ENCODE measurements at places on chromosomes 13 and 19.
A peak's percentile ranks its signal among the peaks of the same experiment; 100 is the strongest.

DNA sequence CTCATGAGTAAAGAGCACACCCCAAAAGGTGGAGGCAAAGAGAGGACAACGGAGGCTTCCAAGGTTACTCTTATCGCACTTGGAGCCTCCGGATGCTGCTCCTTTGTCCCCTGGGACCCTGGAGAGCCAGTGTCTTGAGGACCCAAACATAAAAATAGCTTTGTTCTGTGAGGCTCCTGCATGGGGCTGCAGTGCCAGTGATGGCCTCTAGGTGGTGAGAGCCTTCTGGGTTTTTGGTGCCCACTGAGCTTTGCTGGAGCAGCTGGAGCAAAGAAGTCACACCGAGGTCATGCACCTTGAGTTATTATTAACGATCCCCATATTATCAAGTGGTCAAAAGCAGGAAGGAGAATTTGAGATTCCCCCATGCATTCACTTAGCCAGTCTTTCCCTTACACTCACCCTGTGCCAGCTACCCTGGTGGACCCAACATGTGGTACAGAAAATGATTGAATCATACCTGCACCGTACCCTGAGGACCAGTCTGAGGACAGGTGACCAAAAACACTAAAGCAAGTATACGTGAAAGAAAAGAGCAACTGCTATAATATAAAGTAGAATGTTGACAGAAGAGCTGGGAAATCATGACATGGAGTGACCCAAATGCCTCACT is 41.5 kb downstream of the ZNF682 start:
- no peak for DNase-seq

GRCh38 chr19:7469669-7470285 is 19.1 kb downstream of the PEX11G start:
- DNase-seq, result no peak

DNA sequence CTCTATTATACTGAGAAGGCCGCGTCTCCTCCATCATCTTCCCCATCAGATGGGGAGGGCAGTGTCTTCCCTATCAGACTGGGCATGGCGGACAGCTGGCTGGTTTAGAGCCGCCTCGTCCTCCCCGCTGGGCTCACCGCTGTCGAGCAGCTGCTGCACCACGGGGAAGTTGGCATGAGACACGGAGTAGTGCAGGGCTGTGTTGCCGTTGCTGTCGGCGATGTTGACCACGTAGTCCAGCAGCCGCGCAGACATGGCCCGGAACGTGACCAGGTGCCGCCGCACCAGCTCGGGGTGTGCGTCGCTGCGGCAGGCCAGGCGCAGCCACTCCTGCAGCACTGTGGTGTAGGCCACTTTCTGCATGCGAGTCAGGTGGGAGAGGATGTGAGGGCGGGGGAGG is 18.8 kb upstream of the SPC24 start:
- DNase-seq, result no peak

DNA sequence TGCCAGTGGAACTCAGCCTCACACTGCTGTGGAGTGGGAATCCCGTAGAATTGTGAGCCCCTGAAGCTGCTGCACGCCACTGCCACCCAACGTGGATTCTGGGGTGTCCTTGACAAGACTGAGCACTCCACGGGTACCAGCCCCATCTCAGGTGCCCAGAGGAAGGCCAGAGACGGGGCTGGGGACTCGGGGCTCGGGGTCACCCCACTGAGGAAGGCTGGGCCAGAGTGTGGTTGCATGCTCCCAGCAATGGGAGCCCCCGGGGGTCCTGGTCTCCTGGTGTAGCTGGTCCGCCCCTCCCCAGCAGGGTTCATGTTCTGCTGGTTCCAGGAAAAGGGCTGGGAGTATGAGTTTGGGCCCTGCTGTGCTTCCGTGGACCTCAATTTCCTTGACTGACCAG is 15.2 kb downstream of the DAPK3 start:
- DNase-seq, result no peak

GRCh38 chr19:49470615-49470978 is 3.4 kb upstream of the FLT3LG start:
- DNase-seq, result no peak

GRCh38 chr19:29365836-29366417 is 153.0 kb upstream of the UQCRFS1 start:
- DNase-seq, result no peak

GRCh38 chr13:113837560-113838355 is 26.1 kb downstream of the GAS6 start:
- DNase-seq, result peak; percentile 99

DNA sequence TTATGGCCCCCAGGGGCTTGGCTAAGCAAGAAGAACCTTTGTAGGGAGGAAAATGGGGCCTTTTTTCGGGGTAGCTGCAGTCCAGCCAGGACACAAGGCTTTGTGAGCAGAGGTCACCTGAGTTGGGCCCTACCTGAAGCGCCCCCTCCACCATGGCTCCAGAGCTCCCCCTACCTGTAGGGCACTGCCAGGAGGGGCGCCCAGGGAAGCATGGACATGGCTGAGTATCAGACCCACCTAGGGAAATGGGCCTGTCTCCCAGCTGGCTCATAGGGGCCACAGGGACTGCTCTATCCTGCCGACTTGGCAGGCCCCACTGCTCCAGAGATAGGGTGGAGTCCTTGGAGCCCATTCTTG is 9.0 kb upstream of the CEBPA start:
- no peak for DNase-seq

DNA sequence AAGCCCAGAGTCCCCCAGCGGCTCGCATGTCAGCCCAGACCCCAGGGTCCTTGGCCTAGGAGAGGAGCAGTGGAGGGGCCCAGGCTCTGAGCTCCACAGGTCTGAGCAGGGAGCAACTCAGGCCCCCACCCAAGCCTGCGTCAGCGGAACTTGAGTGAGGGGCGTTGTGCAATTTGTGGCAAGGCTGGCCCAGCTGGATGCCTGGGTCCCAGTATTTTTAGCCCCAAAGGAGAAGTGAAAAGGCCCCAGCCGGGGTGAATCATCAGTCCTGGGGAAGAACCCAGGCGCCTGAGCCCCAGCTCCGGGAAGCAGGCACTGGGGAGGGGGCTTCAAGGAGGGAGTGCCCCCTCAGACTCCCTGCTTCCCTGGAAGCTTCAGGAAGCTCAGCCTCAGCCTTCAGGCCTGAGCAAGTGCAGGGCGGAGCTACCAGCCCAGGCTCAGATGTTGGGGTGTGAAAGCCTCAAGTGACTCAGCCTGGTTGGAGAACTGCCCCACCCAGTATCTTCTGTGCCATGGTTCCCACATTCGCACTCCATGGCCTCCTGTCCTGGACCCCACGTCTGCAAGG is 7.2 kb downstream of the MED29 start:
- peak; percentile 95 for DNase-seq

- no peak for DNase-seq
These were observed 291.6 kb upstream of the MAB21L1 start for GRCh38 chr13:35768073-35768472.

GRCh38 chr19:54526972-54527371 is 24.3 kb downstream of the LAIR2 start:
- DNase-seq, result no peak

- DNase-seq, result no peak
These were observed 427.0 kb downstream of the UQCRFS1 start for GRCh38 chr19:28785971-28786370.

- no peak for DNase-seq
These were observed 53.5 kb upstream of the SOX21 start for GRCh38 chr13:94765814-94766213.

DNA sequence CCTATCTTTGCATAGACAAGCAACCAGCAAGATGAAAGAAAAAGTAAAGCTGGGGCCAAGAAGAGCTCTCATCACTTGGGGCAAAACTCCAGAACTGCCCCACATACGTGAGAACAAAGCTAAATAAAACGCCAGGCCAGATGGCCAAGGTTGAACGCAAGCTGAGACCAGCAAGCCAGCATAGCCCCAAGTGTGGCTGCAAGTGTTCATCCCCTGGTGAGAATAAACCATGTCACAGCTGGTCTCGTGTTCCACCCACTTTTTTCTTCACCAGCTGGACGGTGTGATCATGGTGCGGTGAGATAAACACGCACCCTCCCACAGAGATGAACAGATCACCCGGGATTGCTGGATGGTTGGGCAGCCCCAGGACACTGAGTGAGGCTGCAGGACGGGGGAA is 109.6 kb upstream of the CACNA1A start:
- no peak for DNase-seq

DNA sequence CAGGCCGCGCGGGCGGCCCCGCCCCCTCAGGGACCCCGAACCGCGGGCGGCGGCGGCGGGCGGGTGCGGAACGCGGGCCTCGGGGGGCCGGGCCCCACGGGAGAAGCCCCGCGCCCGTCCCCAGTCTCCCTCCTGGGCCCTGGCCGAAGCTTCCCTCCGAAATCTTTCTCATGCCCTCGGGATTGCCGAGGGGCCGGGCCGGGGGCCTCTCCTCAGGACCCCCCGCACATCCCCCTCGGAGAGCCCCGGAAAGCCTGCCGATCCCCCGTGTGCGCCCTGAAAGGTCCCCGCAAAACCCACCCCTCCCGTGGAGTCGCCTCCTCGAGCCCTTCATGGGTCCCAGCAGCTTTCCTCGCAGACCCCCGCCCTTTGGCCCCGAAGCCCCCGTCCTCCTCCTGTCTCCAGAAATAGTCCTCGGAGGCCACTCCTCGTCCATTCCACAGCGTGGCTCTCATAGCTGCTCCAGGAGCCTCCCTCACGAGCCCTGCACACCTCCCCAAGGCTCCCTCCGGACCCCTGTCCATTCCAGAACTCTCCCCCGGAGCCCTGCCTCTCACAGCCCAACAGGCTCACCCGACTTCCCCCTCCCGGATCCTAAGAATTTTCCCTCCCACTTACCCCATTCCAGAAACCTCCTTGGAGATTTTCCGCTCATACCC is 555 bp downstream of the SAMD4B start:
- no peak for DNase-seq

DNA sequence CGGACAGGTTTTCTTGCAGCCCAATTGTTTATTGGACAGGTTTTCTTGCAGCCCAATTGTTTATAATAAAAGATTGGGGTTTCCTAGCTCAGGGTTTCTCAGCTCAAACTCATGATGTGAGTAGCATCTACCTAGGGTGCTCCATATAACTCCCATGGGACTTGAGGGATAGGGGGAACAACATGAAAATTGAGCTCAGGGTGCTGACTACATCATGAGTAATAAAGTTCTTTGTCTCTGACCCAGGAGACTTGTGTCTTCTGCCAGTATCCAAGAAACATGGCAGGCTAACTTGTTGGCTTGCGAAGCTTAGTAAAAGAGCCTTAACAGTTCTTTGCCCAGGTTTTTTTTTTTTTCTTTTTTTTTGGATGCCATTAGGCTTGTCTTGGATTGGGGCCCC is 59.2 kb upstream of the MYCBP2 start:
- no peak for DNase-seq

DNA sequence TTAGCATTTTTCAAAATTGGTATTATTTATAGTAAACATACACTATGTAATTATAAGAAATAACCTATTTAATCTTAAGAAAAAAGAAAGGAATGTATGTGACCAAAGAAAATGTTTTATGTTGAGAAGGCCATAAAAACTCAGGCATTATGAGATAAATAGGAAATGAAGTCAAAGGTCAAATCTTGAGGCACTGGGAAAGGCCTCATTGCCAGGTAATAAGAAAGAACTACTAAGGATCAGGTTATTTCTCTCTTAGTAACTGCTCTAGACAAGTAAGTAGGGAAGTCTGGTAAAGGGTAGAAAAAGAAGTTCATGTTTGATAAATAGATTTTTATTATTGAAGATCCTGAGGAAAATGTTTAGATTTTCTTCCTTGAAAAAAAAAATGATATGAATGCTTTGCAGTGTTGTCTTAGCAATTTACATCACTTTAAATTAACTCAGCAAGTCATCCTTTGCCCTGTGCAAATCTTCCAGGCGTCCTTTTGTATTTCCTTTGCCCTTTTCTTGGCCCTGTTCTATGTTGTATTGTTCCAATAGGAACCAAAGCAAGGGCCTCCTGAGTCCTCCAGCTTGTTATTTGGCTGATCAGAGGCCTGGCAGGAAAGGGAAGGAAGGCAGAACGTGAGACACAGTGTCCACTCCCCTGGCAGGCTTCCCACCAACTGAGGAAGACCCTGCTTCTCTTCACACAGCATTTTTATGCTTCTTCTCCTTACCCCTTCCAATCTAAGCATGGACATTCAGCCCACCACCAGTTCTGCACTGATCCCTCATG is 260.4 kb upstream of the MIR17HG start:
- DNase-seq, result no peak

- peak; percentile 83 for DNase-seq
These were observed 6.2 kb downstream of the HRC start for GRCh38 chr19:49148784-49149651.

DNA sequence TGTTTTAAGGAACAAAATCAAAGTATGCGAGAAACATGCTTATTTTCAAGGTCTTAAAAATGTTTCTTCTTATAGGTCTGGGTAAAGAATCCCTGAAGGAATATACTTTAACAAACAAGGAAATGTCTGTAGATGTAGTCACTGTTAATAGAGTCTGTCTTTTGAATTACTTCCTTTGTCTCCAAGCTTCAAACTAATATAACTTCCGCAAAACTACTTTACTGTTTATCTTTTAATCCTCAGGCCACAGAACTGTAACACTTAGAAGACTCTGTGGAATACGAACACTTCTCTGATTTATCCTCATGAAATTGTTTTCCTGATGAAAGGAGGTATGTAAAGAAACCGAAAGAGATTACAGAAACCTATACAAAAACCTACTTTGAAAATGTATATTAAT is 316.0 kb downstream of the PCDH9 start:
- DNase-seq, result no peak

GRCh38 chr19:20664901-20665781 is 3.8 kb upstream of the ZNF626 start:
- peak; percentile 18 for DNase-seq

- no peak for DNase-seq
These were observed 35.4 kb upstream of the INTS6 start for GRCh38 chr13:51488212-51488611.

DNA sequence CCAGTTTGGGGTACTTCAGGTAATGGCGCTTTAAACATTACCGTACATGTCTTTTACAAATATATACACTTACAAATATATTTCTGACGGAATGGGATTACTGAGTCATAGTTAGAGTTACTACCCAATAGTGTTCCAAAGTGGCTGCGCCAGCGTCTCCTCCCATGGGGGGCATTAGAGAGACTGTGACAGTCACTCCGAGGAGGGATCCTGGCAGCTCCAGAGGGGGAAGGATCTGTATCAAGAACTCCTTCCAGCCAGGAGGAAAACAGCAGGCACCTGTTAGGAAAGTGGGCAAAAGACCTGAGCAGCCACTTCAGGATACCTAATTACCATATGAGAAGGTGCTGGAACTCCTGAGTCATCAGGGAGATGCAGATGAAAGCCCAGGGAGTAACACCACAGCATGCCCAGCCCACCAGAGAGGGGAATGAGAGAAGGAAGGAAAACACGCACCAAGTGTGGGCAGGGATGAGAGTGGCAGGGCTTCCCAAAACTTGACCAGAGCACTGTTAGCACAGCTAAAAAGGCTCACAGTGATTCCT is 52.9 kb downstream of the SLC7A9 start:
- DNase-seq, result no peak

GRCh38 chr13:89695343-89696257 is 1651.9 kb upstream of the MIR17HG start:
- DNase-seq, result peak; percentile 74
